NCI-H748 treated with DMSO at 0.1 percent for 48 hours (cell line): ENCODE measurements at places on chromosomes 11 and 22.
A peak's percentile ranks its signal among the peaks of the same experiment; 100 is the strongest.

GRCh38 chr11:117750916-117751662 lies 45.9 kb downstream of the DSCAML1 start:
- DNase-seq, result no peak

DNA sequence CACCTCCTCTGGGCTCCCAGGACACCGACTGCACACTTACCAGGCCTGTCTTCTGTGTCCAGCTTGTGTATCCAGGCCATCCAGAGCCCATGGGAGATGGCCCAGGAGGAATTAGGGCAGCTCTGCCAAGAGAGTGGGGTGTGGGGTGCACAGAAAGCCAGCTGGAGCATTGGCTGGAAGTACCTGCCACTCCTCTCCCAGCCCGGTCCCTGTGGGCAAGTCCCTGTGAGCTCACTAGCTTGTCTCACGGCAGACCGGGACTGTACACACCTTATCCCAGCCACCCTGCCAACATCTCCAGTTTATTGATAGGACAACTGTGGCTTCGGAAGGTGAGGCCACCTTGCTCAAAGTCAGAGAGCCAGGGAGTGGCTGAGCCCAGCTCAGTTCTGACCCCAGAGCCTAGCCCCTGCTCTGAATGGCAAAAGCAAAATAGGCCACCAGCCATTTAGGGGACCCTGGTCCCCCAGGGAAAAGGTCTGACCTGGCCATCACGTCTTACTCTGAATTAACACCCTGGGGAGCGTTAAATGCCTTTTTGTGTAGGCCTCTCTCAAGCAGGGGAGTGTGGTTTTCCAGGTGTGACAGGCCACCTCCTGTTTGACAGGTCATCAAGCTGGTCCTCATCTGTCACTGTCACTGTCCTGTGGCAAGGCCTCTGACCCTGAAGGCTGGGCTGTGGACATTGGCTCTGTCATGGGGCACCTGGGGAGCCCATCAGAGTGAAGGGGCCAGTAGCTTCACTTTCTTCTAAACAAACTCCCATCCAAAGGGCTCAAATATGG lies 15.1 kb downstream of the UQCR10 start:
- DNase-seq, result no peak

- DNase-seq, result no peak
These were observed 6.4 kb downstream of the CD3E start for GRCh38 chr11:118310781-118311485.

- no peak for DNase-seq
These were observed 48.8 kb upstream of the FIBIN start for GRCh38 chr11:26944866-26945664.

GRCh38 chr11:34682825-34683224 lies 61.9 kb downstream of the EHF start:
- DNase-seq, result no peak

DNA sequence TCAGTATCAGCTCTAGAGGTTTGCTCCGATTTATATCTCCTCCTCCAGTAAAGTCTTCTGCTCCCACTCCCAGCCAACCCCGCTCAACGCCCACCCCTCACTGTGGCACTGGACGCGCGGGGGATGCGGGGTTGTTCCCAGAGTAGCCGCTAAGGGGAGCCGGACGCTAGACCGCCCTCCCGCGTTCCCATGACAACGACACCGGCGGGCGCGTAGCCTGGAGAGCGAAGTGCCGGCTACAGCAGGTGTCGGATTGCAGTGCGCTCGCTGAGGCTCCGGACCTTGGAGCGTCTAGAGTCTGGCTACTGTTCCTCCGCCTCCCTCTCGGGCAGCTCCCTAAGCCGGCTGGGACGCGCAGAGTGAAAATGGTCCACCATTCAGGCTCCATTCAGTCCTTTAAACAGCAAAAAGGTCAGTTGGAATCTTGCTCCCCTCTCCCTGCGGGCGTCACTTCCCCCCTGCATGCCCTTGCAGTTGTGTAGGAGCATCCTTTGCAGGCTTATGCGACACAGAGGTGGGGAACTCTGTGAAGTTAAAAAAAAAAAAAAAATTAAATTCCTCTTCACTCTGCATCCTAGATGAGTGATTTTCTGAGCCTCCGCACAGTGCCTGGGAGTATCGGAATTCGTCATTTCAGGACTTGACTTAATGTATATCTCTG lies at the start of gene ANO3:
ANO3 (plus strand) TSS at position 220 of the 661 bp plus-strand sequence; CDS start at position 366, 146 bp downstream.
- DNase-seq, result peak; percentile 88

- no peak for DNase-seq
These were observed 5.2 kb upstream of the ZC3H12C start for GRCh38 chr11:110087812-110088534.

DNA sequence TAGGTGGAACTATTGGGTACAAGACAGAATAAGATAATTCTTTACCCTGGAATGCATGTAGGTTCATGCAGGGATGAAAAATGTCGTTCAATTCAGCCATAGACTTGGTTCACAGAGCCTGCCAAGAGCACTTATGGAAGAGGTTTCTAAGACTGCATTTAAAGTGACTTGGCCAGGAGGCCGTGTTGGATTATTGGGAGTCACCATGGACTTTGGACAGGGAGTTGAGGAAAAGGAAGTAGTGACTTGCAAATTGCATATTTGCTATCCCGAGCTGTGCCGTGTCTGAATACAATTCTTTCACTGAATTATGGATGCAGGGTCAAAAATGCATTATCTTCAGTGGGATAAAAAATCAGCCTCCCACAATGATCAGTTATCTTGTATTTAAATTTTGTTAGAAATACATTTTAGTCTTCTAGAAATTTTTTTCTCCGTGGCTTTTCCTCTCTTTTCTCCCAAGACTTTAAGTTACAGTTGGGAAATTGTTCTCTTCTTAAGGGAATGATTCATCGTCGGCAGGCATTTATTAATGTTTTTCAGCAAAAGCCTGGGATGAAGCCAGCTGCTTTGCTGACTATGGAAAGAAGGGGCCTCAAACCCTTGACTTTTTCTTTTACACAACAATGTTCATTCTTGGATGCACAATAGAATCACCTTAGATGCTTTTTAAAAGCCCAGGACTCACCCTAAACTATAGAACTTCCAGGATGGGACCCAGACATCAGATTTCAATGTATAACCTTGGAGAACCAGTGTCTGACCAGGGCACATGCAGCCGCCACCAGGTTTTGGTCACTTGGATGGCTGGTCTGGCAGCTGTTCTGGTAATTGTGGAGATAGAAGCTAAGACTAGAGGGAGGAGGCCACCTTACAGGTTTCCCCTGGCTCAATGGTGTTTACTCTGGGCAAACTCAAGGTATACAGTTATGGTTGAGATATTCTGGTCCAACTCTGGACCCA lies 70.8 kb downstream of the FAT3 start:
- no peak for DNase-seq

DNA sequence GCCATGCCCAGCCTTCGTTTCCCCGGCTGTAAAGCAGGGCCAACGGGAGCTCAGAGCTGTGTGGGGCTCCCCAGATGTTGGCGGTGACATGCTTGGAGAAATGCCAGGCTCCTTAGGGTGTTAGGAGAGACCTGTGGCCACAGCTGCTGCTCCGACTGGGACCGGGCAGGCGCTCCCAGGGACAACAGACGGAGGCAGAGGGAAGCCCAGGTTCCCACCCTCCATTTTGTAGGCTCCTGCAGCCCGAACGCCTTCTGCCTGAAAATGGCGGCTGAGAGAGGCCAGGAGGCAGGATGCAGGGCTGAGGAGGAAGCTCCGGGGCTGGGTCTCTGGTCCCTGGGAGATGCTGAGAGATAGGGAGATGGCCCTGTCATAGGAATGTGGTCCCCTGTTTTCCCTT lies 10.0 kb downstream of the CD6 start:
- DNase-seq, result no peak
